MCF 10A (cell line): ENCODE measurements at places on chromosomes 1 and 21. TPM values are rescaled to one million over a fixed set of nuclear protein-coding genes. Genes with fewer than 3 reads are reported as not detected.

DNA sequence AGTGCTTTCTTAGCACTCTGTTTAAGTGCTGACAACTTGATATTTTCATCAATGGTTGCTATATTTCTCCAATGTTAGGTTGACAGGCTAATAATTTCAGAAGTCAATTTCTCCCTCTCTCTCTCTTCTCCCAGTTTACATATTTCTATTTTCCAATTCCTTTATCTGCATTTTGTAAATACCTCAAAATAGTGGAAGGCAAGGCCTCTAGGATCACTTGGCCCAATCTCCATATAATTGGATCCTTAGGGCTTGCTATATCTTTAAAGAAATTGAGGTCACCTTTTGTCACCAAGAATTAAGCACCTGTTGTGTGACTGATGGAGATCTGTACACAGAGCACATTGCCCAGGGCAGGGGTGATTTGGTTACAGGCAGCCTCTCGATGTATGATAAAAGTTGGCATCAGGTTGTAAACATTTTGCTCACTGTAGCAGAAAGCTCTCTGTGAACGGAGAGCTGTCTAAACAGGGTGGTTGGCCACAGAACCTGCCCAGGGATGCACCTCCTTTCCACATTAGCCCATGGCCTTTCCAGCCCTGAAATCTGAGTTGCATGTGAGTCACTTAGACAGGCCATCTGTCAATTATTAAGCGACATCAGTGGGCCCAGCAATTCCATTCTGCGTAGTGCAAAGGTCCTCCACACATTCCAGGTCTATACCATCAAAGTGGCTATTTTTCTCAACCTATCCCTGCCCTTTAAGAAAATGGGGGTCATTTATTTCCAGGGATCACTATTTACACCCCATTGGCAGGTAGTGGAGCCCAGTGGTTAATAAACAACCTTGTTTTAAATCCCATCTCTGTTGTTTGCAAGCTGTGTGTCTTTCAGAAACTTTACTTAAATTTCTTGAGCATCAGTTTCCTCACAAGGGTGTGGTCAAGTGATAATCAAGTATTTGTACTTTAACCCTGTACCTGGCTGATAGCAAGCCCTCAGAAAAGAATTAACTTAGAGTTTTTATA lies 29.1 kb upstream of the IRF2BP2 start:
- no peaks in the 10 kb centered on the region for H3K27me3 ChIP-seq
- no peak overlapping the region for H3K27ac ChIP-seq
- DNase-seq, result no peak
- H3K4me3 ChIP-seq, result no peak overlapping the region
- H3K4me1 ChIP-seq, result no peaks in the 10 kb centered on the region
- H3K36me3 ChIP-seq, result no peaks in the 10 kb centered on the region

The FOXD3 gene
- total RNA-seq, result not detected in 2 replicates

- peaks cover 14% of the 10 kb centered on the region for H3K4me1 ChIP-seq
- no peaks in the 10 kb centered on the region for H3K27me3 ChIP-seq
- no peak for DNase-seq
- no peaks in the 10 kb centered on the region for H3K36me3 ChIP-seq
- H3K4me3 ChIP-seq, result no peak overlapping the region
- H3K27ac ChIP-seq, result no peak overlapping the region
These were observed 6.7 kb upstream of the SH2D2A start for GRCh38 chr1:156823210-156823790.

The TRIM58 gene
- not detected in 2 replicates for total RNA-seq

The TMEM240 gene
- 3.6 and 5.5 TPM in 2 replicates for total RNA-seq

The GBP3 gene
- 19.4 and 20.1 TPM in 2 replicates for total RNA-seq

DNA sequence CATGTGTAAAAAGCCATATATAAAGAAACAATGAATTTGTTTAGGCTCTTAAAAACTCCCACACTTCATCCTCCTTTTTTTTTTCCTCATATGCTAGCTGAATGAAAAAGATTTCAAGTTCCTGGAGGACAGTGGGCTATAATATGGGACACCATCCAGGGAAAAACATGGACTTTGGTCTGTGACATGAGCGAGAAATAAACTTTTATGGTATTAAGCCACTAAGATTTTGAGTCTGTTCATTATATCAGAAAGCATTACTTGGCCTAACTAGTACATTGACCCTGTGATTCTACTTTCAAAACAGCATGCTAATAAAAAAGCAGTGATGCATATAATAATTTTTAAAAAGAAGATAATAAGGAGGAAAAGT lies 392.3 kb upstream of the CAMK1G start:
- H3K27ac ChIP-seq, result no peak overlapping the region
- no peaks in the 10 kb centered on the region for H3K4me1 ChIP-seq
- H3K4me3 ChIP-seq, result no peak overlapping the region
- no peaks in the 10 kb centered on the region for H3K36me3 ChIP-seq
- DNase-seq, result no peak
- no peaks in the 10 kb centered on the region for H3K27me3 ChIP-seq

GRCh38 chr1:194366705-194367104 lies 1180.3 kb upstream of the B3GALT2 start:
- no peaks in the 10 kb centered on the region for H3K27me3 ChIP-seq
- H3K36me3 ChIP-seq, result no peaks in the 10 kb centered on the region
- H3K27ac ChIP-seq, result no peak overlapping the region
- H3K4me3 ChIP-seq, result no peak overlapping the region
- no peak for DNase-seq
